NCI-H1105 (cell line): ENCODE measurements at places on chromosomes 3 and 15.
A peak's percentile ranks its signal among the peaks of the same experiment; 100 is the strongest.

DNA sequence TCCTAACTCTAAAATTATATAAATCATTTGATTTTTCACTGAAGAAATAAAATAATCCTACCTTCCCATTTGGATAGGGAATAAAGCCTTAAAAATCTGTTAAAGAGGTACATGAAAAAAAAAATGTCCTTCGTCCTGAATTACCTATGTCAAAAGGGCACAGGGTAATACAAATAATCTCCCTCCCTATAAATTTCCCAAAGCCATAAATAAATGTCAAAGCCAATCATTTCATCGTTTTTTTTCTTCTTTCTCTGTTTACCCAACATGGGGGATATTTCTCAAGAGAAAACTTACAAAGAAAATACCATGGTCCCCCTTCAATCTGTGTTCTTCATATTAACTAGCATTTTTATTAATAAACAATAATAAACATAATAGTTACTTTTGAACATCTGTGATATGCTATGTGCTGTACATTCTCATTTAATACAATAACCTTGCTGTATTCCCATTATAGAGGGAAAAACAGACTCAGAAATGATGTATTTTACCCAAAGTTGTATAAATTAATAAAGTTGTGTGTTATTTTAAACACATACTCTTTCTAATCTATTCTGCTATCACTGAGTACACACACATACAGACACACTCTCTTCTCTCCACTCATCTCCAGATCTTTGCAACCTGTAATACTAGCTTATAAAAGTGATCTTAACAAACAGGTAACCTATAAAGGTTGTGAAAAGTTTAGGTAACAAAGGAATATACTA is 910 bp upstream of the ANKRD28 start:
- no peak for DNase-seq

GRCh38 chr3:49352890-49353421 is 5.2 kb downstream of the GPX1 start:
- no peak for DNase-seq

GRCh38 chr15:41557673-41558399 is 1.2 kb upstream of the TYRO3 start:
- DNase-seq: peak; percentile 61

- no peak for DNase-seq
Observed at GRCh38 chr3:152225201-152225600, 43.5 kb upstream of the MBNL1 start.

DNA sequence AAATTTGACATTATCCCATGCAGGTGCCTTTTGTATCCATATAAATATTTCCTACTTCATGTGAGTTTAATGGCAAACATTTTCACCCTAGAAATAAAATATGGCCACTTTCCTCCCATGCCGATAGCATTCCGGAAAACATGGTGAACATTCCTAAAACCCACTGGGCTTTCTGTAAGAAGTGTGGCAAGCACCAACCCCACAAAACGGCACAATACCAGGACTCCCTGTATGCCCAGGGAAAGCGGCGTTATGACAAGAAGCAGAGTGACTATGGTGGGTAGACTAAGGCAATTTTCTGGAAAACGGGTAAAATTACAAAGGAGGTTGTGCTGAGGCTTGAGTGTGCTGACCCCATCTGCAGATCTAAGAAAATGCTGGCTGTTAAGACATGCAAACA is 7.6 kb downstream of the ANXA2 start:
- DNase-seq: no peak

- peak; percentile 10 for DNase-seq
Observed at GRCh38 chr3:23202921-23203707, at the start of gene UBE2E2. TSS of gene UBE2E2 (plus strand) at chr3:23203327.

GRCh38 chr3:8485141-8485870 is 16.3 kb upstream of the LMCD1 start:
- no peak for DNase-seq

GRCh38 chr3:136630915-136631314 is 121.3 kb downstream of the STAG1 start:
- DNase-seq: no peak

DNA sequence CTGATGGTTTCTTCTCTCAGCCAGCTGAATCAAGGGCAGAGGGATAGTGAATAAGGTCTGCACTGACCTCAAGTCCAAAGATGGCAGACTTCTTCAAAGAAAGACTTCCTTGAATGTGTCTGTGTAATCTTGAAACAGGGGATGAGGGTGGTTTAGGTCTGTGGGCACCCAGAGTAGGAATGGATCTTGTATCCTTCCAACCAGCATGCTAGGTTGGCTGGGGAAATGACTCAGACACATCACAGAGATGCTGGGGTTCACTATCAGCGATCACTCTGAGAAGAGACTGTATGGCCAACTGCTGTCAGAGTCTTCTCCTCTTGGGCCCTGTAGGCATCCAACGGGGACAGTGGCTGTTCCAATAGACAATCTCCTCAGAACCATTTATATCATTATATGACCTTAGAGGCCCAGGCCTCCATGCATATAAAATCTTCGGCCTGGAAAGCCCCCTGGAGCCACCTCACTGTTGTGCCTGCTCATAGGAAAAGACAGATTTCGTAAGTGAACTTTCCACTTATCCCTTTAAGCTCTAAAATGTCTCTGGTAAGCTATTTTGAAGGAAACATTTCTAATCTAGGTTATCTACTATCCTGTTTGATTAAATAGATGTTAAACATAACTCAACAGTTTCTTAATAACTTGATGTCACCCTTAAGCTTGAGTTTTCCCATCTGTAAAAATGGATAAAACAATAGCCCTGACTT is 58.5 kb downstream of the TIPARP start:
- no peak for DNase-seq

- no peak for DNase-seq
Observed at GRCh38 chr3:50806806-50807205, 132.1 kb downstream of the DOCK3 start.

GRCh38 chr3:128448491-128448890 is 18.2 kb downstream of the DNAJB8 start:
- no peak for DNase-seq

- DNase-seq: no peak
Observed at GRCh38 chr3:45440562-45440961, 52.2 kb downstream of the LARS2 start.

DNA sequence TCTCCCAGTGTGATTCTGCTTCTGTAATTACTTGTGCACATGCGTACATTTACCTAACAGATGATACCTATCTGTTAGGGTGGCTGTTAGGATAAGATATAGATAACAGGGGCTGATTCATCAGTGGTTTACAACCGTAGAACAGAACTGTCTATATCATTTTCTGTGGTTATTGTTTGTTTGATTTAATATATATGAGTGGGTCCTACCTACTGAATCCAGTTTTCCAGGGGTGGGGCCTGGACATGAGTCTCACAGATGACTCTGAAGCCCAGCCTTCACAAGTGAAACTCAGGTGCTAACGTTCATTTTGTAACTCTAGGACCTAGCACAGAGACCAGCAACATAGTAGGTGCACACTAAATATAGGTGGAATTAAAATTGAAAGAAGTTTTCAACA is 10.4 kb upstream of the ACAP2 start:
- DNase-seq: no peak

- DNase-seq: peak; percentile 72
Observed at GRCh38 chr15:101250873-101251829, 697 bp downstream of the CHSY1 start.

DNA sequence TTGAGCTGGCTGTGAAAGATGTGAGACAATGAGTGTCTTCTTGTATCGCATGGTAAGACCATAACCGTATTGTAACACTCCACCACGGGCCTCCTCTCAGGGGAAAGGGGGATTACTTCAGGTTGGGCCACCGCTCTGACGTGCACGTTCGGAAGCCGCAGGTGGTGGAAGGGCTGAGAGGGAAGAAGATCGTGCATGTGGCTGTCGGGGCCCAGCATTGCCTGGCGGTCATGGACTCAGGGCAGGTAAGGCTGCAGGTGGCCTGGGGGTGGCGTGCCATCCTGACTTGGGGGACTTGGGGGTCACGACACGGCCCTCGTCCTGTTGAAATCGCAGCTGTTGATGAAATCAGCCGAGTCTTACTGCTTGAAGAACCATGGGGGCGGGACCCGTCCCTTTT is 87.3 kb upstream of the FAN1 start:
- no peak for DNase-seq

- no peak for DNase-seq
Observed at GRCh38 chr3:71893122-71893521, 108.2 kb upstream of the PROK2 start.

- no peak for DNase-seq
Observed at GRCh38 chr3:60698117-60698516, 553.1 kb downstream of the FHIT start.

DNA sequence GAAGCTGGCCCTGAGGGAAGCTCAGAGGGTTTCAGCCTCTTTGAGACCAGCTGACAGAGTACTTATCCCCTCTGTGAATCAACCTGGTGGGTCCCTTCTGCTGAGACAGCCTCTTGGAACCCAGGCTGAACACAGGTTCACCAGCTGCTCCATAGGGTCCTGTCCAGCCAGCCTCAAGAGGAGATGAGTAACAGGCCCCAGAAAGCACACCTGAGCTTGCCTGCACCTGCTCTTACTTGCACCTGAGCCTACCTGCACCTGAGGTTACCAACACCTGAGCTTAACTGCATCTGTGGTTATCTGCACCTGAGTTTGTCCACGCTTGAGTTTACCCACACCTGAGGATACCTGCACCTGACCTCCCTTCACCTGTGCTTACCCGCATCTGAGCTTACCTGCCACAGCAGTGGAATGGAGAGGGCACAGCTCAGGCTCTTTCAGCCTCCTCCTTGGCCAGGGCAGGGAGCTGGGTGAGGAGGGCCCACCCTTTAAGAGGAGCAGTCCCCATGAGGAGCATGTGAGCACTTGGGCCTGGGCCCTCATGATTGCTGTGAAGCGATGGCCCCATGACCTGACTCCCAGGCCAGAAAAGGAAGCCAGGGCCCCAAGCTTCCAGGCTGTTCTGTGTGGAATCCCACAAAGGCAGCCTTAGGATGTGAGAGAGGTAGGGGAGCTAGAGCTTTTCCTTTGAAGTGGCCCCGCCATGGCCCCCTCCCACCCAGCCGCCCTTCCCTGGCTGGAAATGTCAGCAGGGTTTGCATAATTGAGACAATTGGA is at the start of gene TRPM1:
Gene TRPM1, minus strand, starts transcription at position 464 of the 777 bp plus-strand sequence. CDS start 20,370 bp downstream, outside the sequence.
- DNase-seq: no peak

DNA sequence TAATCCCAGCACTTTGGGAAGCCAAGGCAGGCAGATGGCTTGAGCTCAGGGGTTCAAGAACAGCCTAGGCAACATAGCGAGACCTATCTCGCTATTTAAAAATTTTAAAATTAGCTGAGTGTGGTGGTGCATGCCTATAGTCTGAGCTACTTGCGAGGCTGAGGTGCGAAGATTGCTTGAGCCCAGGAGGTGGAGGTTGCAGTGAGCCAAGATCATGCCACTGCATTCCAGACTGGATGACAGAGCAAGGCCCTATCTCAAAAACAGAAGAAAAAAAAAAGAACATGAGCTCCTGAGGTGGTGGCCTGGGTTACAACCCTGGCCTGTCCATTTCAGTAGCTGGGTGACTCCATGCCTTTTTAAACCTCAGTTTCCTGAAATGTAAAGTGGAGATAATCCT is 7.2 kb downstream of the DNASE1L3 start:
- no peak for DNase-seq

DNA sequence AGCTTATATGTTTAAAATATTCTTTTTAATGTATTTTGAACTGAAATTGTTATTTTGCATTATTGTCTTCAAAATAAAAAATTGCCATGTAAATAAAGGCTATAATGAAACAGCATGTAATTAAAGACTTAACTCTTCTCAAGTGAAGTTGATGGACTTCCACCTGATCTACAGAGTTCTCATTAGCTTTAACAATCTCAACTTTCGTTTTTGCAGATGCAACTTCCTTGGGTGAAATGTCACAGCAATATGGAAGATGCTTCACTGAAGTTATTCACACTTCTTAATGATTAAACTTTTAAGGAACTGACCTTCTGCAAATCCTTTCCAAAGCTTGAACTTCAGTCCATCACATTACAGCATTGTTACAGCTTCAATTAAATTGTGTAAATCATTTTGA is 63.6 kb downstream of the OSTN start:
- DNase-seq: no peak

DNA sequence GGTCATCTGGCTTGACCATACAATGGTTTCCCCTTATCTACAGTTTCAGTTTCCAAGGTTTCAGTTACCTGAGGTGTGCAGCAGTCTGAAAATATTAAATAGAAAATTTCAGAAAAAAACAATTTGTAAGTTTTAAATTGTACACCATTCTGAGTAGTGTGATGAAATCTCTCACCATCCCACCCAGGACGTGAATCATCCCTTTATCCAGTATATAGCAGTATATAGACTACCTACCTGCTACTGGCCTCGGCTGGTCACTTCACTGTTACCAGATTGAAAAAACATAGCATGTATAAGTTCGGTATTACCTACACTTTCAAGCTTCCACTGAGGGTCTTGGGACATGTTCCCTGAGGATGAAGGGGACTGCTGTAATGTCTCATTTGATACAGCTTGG is 12.0 kb downstream of the ARIH1 start:
- DNase-seq: no peak

GRCh38 chr3:192445770-192446644 is 281.3 kb downstream of the FGF12 start:
- peak; percentile 94 for DNase-seq

- DNase-seq: no peak
Observed at GRCh38 chr3:100105501-100105900, 8.8 kb downstream of the FILIP1L start.

DNA sequence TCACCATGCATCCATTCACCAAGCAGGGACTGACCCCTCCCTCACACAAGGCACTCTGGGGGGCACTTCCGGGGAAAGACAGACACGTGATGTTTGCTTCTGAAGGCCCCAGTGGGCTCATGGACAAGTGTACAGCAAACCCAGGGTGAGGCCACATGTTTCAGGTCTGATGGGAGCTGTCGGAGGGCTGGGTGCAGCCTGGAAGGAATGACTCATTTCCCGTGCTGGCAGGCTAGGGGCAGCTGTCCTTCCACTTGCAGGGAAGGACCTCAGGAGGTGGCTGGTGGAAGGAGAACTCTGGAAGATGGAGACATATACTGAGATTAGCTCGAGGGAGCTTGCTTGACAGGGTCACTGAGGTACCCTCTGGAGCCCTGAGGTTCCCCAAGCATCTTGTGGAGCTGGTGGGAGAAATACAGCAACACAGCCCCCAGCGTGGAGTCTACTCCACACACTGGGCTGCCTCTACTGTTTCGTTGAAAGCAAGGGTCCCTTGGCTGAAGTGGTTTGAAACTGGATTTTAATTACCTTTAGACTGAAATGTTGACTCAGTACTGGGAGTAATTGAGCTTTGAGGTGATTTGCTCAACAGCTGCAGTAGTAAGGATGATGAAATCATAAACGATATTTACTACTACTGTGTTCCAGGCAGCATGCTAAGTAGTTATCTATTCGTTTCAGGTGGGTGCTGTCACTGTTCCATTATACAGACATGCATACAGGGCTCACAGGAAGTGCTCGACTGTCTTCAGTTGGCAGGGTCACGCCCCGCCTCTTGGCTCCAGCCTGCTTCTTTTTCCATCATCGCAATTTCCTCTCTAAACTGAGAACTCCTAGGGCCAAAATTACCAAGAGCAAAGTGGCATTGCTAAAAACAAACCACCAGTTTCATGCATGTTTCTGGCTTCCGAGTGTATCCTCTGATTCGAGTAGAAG is 230.4 kb downstream of the ADAMTS17 start:
- no peak for DNase-seq

- DNase-seq: no peak
Observed at GRCh38 chr3:15896500-15896899, 98.7 kb upstream of the ANKRD28 start.

GRCh38 chr3:24110051-24110450 is 165.0 kb downstream of the NR1D2 start:
- DNase-seq: no peak
